Endodermal cell (in vitro differentiated cells): ENCODE measurements at places on chromosomes 2 and 18.
A peak's percentile ranks its signal among the peaks of the same experiment; 100 is the strongest.

- DNase-seq = no peak
These were observed 159.8 kb downstream of the ZNF385B start for GRCh38 chr2:179701524-179702110.

DNA sequence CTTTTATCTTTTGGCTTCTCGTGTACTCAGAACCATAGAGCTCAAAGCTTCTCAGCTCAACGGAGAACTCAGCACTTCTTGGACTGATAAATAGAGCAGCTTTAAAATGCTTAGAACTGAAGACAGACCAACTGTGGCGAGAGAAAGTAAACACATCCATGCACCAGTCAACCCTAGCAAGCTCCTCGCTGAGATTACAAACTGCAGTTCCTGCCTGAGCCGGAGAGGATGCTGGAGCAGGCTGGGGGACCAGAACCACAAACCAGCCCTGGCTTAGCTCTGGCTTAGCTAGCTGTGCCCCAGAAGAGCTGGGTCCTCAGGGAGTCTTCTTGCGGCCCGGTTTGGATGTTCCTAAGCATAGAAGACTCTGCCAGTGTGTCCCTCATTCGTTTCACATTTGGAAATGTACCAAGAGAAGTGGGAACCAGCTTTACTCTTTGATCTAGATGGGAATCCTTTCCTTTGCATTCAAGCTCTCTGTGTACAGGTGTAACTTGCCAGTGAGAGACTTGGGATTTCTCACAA, 5.6 kb downstream of the PAX8 start:
- peak; percentile 89 for DNase-seq

GRCh38 chr2:176075481-176075880, 8.3 kb downstream of the EVX2 start:
- DNase-seq = peak; percentile 82

GRCh38 chr2:80073134-80073561, 231.4 kb downstream of the LRRTM1 start:
- peak; percentile 78 for DNase-seq

- no peak for DNase-seq
These were observed 143.6 kb downstream of the VAPA start for GRCh38 chr18:10057401-10057893.

GRCh38 chr2:71725836-71726235, 272.5 kb downstream of the DYSF start:
- no peak for DNase-seq

- peak; percentile 81 for DNase-seq
These were observed 76.8 kb downstream of the LYPD1 start for GRCh38 chr2:132593171-132593570.

DNA sequence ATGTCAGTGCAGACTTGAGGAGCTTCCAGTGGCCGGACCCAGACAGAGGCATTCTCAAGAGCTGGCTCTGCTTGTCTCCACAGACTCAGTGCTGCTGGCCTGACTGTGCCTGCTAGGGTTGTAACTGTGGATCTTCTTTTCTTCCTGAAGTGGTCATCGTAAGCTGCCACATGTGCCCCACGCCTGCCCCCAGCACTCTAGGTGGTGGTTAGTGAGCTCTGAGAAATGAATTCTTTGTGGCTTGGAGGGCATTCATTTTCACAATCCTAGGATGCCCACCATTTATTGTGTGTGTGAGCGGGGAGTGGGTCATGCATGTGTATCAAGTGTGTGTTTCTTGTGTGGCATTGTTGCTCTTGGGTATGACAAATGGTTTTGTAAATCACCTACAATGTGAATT, 23.1 kb downstream of the RAB12 start:
- DNase-seq = no peak

GRCh38 chr18:7940971-7941370, 373.9 kb downstream of the PTPRM start:
- DNase-seq = no peak

DNA sequence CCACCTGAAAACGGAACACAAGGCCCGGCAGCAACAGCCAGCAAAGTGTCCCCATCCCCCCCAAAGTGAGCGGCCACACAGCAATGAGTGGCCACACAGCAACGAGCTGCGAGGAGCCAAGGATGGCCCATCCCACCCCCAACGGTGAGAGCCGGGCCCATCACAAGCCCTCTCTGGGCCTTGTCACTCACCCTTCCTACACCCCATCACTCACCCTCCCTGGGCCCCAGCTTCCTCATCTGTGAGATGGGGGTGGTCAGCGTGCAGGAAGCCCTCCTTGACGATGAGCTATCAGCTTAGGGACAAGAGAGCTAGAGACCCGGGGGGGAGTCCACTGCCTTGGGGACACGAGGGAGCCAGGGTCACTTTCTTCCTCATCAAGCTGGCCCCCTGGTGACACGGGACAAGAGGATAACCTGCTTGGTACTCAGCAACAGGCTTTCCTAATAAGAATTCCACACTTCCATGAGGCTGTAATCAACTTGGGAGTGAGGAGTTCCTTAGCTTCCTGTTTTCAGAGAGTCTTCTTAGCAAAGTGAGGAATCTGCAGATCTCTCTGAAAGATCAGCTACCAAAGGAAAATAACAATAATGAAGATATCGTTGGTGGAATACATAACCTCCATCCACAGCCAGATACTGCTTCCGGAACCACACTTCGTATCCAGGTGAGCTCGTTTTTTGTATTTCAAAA, 92.8 kb downstream of the HDAC4 start:
- peak; percentile 44 for DNase-seq

- peak; percentile 76 for DNase-seq
These were observed 54.9 kb upstream of the CAPN13 start for GRCh38 chr2:30862054-30862651.

GRCh38 chr2:42722320-42723190, 41.4 kb downstream of the OXER1 start:
- peak; percentile 74 for DNase-seq

- DNase-seq = no peak
These were observed 84.1 kb downstream of the LDLRAD4 start for GRCh38 chr18:13302457-13303225.

- DNase-seq = peak; percentile 87
These were observed 35.3 kb downstream of the RAB31 start for GRCh38 chr18:9743200-9744016.

GRCh38 chr2:146547236-146547635, 1297.6 kb upstream of the ACVR2A start:
- DNase-seq = no peak

- DNase-seq = no peak
These were observed 13.3 kb upstream of the TRIM43 start for GRCh38 chr2:95578539-95578938.

GRCh38 chr2:208034503-208035140, 9.3 kb upstream of the PLEKHM3 start:
- DNase-seq = no peak

GRCh38 chr2:229627728-229628127, 86.6 kb downstream of the DNER start:
- no peak for DNase-seq

GRCh38 chr2:2306878-2307277, 24.2 kb downstream of the MYT1L start:
- DNase-seq = no peak

DNA sequence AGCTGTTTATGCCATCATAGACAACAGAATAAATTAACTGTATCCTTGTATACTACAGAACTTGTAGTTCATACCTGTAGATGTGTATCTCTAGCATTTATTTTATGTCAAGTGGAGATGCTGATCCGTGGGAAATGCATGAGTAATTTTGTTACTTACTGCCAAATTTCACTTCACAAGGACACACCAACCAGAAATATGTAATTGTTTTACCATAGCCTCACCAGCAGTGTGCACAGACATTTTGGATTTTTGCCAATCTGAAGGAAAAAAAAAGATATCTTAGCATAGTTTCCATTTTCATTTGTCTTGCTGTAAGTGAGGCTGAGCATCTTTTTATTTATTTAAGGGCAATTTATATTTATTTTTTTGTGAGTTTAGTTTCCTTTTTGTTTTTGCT, 265.1 kb upstream of the OSR1 start:
- DNase-seq = no peak

DNA sequence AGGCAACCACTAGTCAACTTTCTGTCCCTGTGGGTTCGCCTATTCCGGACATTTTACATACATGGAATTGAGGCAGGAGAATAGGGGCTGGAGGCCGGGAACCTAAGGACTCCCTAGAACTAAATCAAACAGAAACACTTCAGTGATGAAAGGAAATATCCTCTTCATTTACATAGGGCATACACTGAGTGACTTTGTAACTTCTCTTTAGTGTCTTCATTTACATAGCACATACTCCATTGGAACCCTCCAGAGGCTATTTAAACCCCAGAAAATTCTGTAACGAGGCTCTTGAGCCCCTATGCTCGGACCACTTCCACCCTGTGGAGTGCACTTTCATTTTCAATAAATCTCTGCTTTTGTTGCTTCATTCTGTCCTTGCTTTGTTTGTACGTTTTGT, 56.5 kb downstream of the CCDC195 start:
- no peak for DNase-seq
